ENCODE measurements at places on chromosomes 2 and 18.

DNA sequence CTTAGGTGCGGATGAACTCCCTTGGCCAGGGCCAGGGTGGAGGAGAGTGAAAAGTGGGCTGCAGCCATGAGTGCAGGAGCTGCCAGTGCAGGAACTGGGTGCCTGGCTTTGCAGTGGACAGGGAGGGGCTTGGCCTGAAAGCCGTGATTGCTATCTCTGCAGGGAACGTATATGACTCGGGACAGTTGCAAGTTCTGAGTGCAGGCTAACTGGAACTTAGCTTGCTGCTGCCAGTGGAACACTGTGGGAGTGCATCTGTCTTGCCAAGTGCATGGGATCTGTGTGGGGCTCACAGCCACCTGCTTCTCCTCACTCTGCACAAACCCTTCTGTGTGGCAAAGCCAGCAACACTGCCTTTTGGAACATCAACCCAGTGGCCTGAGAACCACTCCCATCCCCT is 36.9 kb downstream of the FLACC1 start:
- no peak for DNase-seq

- no peak for DNase-seq
These were observed 30.1 kb downstream of the SLC8A1 start for GRCh38 chr2:40421631-40422297.

GRCh38 chr2:42951263-42951938 is 159.0 kb upstream of the HAAO start:
- DNase-seq = no peak

DNA sequence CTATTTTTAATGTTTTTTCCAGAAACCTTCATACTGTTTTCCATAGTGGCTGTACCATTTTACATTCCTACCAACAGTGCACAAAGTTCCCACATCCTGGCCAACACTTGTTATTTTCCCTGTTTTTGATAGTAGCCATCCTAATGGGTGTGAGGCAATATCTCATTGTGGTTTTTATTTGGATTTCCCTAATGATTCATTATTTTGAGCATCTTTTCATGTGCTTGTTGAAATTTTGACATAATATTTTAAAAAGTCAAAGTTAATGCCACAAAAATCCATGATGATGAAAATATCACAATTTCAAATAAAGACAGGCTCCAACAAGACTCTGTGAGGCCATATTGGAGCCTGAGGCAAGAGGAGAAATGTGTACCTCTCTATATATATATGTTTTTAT is 50.2 kb downstream of the VWA3B start:
- DNase-seq = no peak
